Esophagus squamous epithelium (tissue), 5 donors: ENCODE measurements at places on chromosomes 2 and 18.

GRCh38 chr18:13393338-13393737 is 174.8 kb downstream of the LDLRAD4 start:
- DNase-seq, result no peak

DNA sequence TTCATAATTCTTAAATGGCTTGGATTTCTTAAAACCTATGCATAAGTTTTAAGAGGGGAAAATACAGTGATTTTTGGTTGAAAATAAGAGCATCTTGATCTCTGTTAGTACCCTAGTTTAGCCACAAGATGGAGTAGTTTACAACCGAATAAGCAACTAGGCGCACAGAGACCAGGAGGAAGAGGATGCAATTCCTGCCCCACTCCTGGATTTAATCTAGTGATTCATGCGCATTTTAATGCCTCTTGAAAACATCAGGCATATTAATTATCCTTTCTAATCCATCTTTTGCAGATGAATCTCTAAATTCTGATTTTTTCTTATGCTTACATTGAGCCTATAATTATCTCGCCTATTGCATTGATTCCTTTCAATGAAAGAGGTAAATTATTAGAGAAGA is 76.7 kb downstream of the MRPS9 start:
- no peak for DNase-seq

DNA sequence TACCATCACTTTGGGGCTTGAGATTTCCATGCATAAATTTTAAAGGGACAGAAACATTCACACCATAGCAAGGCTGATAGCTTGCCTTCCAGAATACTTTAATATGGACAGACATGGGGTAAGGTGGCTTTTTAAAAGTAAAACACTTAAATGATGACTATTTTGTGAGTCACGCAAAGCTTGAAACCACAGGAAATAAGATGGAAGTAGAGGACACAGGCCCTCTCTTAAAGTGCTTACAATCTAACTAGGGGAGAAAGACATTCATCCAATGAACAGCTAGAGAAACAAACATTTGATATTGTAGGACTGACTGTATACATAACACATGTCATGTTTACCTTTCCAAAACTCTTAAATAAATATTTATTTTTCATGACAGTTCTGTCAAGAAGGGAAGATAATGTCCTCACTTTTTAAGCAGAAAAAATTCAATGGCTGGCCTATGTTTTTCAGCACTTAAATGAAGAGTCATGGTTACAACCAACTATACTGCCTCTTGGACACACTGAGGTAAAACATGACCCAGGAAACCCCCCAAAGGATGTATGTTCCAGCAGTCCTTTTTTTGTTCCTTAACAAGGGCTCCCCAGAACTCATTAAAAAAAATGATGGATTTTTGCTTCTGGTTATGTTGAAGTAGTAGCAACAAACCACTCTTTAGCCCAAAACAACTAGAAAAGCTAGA is 120.0 kb upstream of the RBMS1 start:
- DNase-seq, result no peak

- no peak for DNase-seq
Observed at GRCh38 chr2:44927985-44928482, 13.5 kb upstream of the SIX3 start.

DNA sequence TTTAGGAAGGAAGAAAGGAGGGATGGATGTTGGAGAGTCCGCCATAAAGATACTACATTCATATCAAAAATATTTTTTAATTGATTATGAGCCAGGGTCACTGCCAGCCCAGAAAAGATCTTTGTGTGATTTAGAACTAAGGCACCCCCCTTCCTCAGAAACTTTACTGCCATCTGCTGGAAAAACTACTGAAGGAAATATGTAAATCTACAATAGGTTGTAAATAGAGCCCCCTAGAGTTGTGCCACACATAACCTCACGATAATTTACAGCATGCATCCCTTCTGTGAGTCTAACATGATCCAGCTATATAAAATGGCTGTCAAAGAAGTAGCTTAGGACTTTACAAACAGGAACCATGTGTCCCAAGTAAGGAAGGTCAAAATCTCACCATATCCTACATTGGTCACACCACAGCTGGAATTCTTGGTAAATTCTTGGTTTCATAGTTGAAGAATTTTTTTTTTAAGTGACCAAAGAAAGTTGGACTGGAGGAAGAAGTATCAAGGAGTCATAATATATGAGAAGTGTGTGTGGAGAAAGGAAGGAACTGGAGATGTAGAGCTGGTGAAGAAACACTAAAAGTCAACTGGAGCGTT is 152.5 kb downstream of the CYP26B1 start:
- DNase-seq, result no peak

GRCh38 chr18:39274535-39274934 is 1708.9 kb upstream of the CELF4 start:
- DNase-seq, result no peak

DNA sequence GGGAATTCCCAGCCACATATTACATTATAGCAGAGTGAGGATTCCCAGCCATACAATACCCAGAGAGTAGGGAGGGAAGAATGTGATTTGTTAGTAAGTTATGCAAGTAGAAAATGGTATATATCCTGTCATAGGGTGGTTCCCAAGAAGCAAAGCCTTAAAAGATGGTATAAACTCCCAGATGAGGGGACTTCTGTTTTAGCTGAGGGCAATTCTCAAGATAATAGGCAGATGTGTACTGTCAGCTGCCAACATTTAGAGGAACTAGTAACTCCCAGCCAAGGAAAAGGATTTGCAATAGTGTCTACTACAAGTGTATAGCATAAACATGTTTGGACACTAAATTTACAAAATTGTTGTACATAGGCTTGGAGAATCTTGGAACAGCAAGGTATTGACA is 86.5 kb downstream of the XDH start:
- DNase-seq, result no peak
